ENCODE measurements at places on chromosomes 5 and 9. TPM values are rescaled to one million over a fixed set of nuclear protein-coding genes. Genes with fewer than 3 reads are reported as not detected.

The PCDHB12 gene
- 1.1 TPM for total RNA-seq

DNA sequence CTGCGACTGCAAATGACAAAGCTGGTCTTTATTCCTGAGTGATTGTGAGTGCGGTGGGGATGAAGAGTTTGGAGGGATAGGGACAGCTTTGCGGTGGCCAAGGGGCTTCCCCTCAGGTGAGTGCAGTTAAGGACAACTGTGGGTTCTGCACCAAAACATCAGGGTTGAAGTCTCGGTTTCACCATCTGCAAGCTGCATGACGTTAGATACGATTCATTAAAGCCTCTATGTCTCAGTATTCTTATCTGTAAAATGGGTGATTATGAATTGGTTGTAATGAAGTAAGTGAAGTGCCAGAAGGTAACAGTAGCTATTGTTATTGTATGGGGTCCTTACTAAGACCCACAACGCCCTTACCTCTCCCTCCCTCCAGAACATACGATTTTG lies 226.8 kb upstream of the DAPK1 start:
- DNase-seq, result no peak

DNA sequence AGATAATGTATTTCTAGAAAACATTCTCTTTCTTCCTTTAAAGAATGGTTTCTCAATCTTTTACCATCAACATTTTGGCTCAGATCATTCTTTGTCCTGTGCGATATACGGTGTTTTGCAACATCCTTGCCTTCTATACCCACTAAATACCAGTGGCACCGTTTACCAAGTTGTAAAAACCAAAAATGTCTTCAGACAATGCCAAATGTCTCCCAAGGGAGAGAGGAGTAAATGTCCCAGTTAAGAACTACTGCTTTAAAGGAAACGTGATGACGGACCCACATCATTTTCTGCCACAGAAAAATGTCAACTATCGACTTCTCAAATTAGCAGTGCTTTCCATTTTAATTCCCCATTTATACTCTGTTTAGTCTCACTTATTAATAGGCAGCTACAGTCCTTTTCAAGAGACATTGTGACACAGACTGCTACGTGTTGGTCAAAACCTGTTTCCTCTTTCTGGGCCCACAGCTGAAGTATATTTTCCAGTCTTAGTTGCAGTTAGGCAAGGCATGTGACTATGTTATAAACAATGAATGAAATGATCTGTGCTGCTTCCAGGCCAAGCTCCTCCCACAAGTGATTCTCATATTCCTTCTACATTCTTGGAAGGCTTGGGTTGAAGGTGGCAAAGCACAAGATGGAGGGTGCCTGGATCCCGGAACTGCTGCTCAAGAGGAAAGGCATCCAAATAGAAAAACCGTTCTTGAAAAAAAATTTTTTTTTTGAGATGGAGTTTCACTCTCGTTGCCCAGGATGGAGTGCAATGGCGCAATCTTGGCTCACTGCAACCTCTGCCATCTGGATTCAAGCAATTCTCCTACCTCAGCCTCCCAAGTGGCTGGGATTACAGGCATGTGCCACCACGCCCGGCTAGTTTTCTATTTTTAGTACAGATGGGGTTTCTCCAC lies 8.8 kb downstream of the PRXL2C start:
- peak; percentile 56 for DNase-seq

DNA sequence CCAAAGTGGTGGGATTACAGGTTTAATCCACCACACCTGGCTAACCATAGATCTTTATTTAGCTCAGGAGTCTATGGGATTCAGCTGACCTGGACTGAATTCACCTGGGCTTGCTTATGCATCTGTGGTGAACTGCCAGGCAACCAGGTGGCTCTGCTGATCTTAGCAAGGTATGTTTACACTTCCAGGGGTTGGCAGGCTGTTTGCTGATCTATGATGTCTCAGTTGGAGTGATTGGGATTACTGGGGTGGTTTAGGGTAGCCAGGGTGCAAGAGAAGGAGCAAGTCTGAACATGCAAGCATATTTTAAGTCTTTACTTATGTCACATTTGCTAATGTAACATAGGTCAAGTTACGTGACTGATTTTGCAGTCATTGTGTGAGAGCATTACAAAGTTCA lies 63.6 kb upstream of the JAK2 start:
- DNase-seq, result no peak

The ARSI gene
- not detected for total RNA-seq

The AMBP gene
- total RNA-seq, result 4.2 TPM

The ARHGEF28 gene
- 57.3 TPM for total RNA-seq

- DNase-seq, result no peak
These were observed 7.7 kb upstream of the CPEB4 start for GRCh38 chr5:173880306-173880985.

DNA sequence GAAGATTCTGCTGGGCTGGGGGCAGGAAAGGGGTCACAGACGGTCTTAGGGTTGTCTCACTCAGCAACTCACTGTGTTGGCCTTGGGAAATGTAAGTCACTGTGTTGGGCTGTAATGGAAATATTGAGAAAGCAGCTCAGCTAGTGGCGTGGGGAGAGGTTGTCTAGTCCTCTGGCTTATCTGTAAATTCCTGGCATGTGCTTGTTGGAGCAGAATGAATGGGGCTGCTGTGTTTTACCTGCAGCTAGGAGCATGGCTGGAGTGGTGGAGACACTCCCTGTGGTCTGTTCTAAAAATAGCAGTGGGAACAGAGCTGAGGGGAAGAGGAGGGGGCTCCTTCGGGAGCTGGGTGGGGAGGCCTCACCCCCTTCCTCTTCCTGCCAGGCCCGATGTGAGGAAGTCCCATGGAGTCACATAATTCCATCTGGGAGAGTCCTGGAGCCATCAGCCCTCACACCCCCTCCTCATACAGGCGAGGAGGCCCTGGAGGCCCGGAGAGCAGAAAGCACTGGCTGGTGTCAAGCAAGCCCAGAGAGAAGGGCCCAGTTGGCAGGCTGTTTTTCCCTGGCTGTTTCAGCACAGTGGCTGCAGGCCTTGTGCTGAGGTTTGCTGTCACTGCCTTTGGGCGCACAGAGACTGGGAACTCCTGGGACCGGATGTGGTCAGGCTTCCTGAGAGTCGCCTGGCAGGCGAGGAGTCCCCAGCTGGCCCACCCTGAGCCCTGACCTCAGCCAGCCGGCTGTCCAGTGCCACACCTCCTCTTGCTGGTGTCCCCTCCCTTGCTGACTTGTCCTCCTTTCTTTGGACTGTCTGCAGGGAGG lies 84.9 kb downstream of the RGS3 start:
- peak; percentile 83 for DNase-seq

DNA sequence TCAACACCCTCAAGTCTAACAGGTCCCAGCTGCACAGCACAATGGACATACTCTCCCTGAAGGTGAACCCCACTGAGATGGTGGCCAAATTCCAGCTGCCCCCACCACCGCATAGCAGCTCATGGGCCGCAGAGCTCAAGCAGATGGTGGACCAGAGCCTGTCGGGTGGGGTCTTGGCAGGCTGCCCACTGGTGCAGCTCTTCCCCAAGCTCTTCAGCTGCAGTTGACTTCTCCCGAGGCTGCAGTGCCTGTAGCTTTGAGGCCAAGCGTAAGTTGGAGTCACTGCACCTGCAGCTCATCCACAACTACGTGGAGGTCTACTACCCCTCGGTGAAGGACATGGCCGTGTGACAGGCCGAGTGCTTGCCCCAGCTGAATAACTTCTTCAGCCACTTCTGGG lies 56.6 kb upstream of the SPTLC1 start:
- no peak for DNase-seq

DNA sequence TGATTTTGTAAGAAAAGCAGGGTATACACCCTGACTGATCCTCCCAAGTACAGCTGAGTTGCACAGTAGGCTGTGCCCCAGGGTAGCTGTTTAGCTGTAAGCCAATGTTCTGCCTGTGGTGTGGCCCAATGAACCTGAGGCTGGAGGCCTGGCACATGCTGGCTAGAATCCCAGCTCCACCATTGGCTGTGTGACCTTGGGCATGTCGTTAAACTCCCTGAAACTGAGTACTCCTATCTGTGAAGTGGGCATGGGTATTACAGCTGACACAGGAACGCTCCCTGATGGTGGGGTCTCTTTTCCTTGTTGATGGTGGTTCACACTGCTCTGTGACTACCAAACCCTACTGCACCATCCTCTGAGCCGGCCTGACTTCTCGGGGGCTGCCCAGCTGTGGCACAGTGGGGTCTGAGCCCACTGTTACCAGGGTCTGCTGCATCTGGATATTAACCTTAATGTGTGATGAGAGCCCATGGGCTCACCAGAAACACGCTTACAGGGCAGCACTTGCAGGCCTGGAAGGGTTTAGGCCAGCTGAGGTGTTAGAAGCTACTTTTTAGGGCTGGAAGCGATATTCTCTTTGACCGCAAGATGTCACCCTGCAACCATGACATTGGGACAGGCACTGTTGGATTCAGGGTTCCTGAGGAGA lies 7.0 kb upstream of the GADD45G start:
- peak; percentile 61 for DNase-seq

DNA sequence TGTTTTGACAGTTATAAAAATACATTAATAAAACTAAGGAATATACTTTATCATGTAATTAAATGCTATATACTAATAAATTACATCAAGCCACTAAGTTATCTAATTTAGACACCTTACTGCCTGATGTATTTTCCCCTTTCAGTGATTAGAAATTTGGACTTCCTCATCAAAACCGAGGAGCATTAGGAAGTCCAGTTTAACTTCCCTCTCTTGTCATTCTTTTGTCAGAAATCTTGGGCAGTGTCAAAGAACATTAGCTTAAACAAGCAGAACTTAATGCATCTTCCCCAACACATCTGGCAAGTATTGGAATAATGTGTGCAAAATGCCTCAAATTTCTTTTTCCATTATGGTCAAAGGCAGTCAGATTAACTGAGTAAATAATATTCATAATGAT lies 81.6 kb downstream of the PLPP1 start:
- DNase-seq, result no peak

The ZNF883 gene
- 0.39 TPM for total RNA-seq

- peak; percentile 30 for DNase-seq
These were observed 15.5 kb downstream of the ATOX1 start for GRCh38 chr5:151742870-151743294.

DNA sequence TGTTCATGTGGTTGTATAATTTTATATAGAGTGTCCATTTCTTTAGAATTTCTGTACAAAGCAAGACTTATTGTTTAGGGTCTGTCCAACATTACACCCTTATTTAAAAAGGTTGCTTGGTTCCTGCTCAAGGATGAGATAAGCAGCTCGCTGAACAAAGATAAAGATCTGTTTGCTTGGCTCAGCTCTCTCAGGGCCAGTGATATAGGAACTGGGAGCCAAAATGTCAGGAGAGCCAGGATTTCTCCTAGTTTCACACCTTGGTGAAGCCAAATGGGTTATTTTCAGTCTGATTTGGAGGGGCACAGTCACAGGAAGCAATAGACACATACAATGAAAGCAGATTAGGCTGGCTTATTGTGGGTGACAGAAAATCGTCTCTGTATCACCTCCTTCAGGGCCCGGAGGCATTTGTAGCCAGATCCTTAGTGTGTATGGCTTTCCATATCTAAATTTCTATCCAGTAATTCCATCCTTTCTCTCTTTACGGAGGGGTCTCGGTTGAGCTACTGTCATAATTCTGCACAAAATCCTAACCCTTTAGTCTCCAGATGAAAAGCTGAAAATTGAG lies 396.4 kb downstream of the TMEM232 start:
- no peak for DNase-seq

- no peak for DNase-seq
These were observed 120.2 kb downstream of the PDE4D start for GRCh38 chr5:59773294-59773693.
